ENCODE measurements at places on chromosomes 3 and 15.

GRCh38 chr3:122458992-122459391, 43.1 kb upstream of the WDR5B start:
- no peak for DNase-seq

- DNase-seq = no peak
Measured at GRCh38 chr3:113057117-113057516, 66.3 kb downstream of the GTPBP8 start.

- DNase-seq = no peak
Measured at GRCh38 chr3:15796771-15797641, 773 bp downstream of the ANKRD28 start.

DNA sequence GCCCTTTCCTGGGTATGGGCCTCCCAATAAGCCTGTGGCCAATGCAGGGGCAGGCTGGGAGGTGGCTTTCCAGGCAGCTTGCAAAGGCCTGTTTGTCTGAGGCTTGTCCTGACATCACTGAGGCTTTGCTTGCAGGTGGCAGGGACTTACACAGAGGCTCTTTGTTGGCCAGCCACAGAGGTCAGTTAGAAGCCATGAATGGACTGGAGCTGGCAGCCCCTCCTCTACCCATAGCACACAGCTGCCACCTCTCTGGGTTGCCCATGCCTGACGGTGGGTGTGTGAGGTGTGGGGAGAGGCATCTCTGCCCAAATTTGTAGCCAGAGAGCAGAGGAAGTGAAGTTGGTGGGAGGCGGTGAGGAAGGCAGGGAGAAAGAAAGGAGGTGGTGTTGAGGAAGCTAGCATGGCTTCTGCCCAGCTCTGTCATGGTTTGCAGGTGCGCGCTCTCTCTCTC, 17.1 kb downstream of the LIMD1 start:
- no peak for DNase-seq

DNA sequence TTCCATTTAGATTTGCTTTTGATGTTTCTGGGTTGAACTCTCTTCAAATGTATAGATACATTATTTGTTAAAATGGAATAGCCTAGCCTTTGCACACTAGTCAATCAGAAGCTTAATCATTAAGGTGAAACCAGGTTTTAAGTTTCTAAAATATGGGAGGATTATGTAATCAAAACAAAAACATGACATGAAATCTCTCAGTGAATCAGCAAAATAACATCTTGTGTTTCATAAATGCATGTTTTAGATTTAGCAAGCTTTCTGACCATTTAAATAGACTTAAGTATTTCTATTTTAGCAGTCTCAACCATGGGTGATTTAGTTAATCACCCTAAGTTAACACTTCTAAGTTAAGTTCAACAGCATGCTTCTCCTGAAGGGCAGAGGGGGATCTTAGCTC, 11.3 kb downstream of the GTF2E1 start:
- no peak for DNase-seq

GRCh38 chr3:79383402-79384012, 384.3 kb downstream of the ROBO1 start:
- no peak for DNase-seq

- no peak for DNase-seq
Measured at GRCh38 chr15:83305704-83306291, 21.3 kb upstream of the BNC1 start.

DNA sequence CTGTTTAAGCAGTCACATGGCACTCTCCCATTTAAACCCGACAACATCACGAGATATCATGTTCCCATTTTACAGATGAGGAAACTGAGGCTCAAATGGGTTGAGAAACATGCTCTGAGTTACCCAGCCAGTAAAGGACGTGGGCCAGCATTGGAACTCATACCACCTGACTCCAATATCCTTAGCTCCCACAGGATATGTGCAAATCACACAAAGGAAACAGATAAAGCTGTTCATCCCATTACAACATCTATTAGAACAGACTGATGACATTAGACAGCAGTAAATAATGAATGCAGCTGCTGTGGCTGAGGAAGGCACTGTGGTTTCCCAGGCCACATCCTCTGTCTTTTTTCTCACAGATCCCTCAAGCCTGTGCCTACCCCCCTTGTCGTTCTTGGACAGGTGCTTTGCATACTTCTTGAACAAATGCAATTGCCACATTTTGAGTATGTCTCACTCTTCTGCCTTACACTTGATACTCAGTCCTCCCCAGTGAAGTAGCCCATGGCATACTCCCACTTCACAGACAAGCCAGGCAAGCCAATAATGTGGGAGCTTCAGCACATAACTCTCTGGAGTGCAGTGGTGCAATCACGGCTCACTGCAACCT, 17.7 kb downstream of the FRMD4B start:
- no peak for DNase-seq

GRCh38 chr15:39503526-39503925, 77.4 kb upstream of the THBS1 start:
- no peak for DNase-seq

GRCh38 chr3:118400886-118401285, 633.8 kb downstream of the IGSF11 start:
- DNase-seq = no peak

GRCh38 chr3:101803939-101804338, 24.9 kb downstream of the NXPE3 start:
- DNase-seq = no peak

GRCh38 chr3:14509796-14510100, 30.4 kb downstream of the GRIP2 start:
- no peak for DNase-seq

- DNase-seq = no peak
Measured at GRCh38 chr3:148756311-148756710, 58.6 kb downstream of the AGTR1 start.

DNA sequence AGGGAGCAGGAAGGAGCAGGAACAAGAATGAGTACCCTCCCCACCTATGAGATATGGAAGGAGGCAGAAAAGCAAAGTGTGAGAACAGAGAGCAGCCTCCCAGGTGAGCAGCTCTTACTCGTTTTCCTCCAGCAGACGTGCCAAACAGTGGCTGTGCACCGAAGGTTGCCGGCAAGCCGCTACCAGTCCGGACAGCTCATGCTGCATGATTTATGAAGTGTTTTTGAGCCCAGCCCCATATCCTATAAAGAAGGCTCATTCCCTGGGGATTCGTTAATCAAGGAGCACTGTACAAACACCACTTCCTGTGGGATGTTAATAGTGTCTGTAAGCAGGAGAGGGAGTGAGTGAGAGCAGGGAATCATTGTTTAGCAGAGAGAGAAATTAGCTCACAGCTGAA, 118.3 kb upstream of the FOXB1 start:
- no peak for DNase-seq

- DNase-seq = no peak
Measured at GRCh38 chr3:52399131-52399530, 45.8 kb downstream of the SEMA3G start.

DNA sequence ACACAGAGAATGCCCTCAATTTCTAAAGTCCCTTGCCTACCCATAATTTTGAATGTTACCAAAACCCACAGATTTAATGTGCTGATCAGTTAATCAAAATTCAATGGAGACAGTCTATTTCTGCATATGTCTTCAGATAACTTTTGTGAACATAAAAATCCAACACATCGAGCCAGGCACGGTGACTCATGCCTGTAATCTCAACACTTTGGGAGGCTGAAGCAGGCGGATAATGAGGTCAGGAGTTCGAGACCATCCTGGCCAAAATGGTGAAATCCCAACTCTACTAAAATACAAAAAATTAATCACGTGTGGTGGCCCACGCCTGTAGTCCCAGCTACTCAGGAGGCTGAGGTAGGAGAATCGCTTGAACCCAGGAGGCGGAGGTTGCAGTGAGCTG, 49.3 kb downstream of the PEAK1 start:
- DNase-seq = no peak

- DNase-seq = no peak
Measured at GRCh38 chr3:187902041-187902471, 156.8 kb upstream of the BCL6 start.

DNA sequence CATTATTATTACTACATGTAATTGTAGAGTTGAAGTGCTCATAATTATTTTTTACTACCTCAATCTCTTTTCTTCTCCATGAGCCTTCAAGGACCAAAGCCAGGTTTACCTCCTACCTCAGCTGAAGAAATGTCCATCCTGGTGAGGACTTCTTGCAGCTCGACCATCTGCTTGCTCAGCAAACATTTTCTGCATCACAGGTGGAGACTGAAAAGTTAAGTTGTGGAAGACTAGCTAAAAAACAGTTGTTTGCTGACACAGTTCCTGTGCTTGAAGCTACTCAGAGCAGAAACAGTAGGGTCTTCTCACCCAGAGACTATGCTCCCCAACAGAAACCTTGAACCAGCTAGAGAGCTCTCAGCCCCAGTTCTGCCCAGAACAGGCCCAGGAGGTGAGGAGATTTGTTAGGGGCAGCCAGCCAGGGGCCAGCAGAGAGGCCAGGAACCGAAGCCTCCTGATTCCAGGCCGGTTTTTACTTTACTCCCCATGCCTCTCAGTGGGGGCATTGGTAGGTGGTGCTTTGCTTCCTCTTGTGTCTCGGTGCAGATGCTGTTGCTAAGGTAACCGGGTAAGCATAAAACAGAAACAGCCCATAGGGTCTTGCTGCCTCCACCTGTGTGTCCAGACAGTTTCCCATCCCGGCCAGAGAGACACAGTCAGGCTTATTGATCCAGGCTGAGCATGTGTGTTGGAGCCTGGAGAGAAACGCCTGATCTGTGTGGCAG, 54.9 kb downstream of the CCNL1 start:
- DNase-seq = no peak

- no peak for DNase-seq
Measured at GRCh38 chr3:37642670-37643598, 218.7 kb upstream of the CTDSPL start.

GRCh38 chr15:25375557-25375956, 63.3 kb downstream of the UBE3A start:
- no peak for DNase-seq

DNA sequence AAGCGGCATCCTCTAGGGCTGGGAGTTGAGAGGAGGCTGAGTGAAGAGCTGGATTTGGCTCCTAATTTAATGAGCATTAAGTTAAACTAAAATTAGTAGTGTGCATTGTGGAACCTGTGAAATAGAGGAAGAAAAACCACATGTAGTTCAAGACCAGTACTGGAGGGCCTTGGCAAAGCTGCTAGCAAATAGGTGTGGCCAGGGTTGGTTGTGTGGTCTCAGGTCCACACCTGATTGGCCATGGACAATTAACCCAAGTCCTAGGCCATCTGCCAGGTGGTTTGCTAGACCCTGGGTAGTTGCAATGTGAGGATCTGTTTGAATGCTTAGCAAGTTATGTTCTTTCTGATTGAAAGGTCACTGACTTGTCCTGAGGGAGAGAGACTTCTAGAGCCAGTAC, 275.5 kb downstream of the PDCD6IP start:
- DNase-seq = no peak

DNA sequence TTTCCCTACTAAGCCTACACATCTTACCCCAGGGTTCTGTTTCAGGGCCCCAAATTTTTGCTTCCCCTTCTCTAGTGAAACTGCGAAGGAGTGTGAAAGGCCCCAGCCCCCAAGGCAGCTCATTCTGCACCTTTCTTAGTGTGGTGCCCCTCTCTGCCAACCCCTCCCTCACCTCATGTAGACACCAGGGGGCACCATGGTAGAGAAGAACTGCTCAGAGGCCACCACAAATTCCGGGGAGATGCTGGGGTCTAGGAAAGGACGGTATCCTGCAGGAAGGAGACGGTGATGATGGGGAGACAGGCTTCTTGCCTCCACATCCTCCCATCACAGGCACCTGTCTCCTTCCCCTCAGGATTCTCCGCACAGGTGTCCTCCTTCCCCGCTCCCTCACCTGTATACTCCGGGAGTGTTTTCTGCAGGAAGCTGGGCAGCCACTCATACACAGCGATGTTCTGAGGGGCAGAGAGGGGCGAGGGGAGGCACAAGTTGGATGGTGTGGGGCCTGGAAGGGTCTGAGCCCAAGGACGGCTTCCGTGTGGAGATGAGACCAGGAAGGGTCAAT, 3.6 kb downstream of the DUOX2 start:
- DNase-seq = no peak

GRCh38 chr3:57967590-57967989, 40.6 kb upstream of the FLNB start:
- no peak for DNase-seq

DNA sequence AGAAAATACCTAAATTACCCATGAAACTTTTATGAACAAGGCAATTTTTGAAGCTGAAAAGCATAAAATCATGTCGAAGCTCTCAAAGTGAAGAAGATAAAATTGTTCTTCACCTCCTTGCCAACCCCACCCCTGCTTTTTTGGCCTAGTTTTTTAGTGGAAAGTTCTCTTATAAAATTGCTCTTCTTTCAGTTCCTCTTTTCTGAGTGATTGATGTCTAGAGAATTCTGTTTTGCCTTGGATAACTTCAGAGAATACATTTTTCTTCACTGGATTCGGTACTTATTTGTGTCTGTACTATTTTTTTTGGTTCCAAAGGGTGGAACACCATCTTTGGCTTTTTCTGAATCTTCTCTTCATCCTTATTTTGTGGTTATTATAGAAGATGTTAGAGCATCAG, 25.0 kb upstream of the PYDC2 start:
- DNase-seq = no peak

DNA sequence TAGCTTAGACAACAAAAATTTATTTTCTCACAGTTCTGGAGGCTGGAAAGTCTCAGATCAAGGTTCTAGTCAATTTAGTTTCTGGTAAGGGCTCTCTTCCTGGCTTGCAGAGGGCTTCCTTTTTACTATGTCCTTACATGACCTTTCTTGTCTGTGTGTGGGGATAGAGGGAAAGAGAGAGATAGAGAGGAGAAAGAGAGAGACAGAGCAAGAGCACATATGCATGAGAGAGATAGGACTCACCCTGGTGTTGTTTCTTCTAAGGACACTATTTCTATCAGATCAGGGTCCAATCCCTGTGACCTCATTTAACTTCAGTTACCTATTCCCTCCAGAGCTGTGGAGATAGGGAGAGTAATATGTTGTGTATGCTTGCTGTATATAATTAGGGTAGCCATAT, 44.9 kb upstream of the TEX9 start:
- DNase-seq = no peak

DNA sequence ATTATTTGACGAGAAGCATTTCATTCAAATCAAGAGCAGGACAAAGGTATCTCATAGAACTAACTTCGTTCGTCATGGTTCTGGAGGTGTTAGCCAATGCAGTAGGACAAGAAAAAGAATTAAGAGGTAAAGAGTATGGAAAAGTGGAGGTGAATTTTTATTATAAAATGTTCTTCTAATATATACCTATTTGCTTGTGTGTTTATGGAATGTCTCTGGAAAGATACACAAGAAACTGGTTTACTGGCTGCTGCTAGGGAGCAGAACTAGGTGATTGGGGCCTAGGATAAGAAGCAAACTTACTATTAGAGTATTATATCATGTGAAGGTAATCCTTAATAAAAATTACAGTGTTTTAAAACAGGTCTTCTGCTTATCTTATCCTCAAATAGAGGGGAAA, 30.9 kb upstream of the TATDN2 start:
- DNase-seq = no peak

- no peak for DNase-seq
Measured at GRCh38 chr3:57646723-57647122, 46.2 kb downstream of the DENND6A start.

- no peak for DNase-seq
Measured at GRCh38 chr3:88150806-88151205, 1.0 kb downstream of the C3orf38 start.

All from GOT3 (cell line).